ENCODE measurements at places on chromosomes 7 and 10.

GRCh38 chr10:29212597-29212996 is 76.3 kb upstream of the LYZL1 start:
- DNase-seq = no peak

- no peak for DNase-seq
Observed at GRCh38 chr10:4981722-4982471, 18.7 kb downstream of the AKR1C1 start.

DNA sequence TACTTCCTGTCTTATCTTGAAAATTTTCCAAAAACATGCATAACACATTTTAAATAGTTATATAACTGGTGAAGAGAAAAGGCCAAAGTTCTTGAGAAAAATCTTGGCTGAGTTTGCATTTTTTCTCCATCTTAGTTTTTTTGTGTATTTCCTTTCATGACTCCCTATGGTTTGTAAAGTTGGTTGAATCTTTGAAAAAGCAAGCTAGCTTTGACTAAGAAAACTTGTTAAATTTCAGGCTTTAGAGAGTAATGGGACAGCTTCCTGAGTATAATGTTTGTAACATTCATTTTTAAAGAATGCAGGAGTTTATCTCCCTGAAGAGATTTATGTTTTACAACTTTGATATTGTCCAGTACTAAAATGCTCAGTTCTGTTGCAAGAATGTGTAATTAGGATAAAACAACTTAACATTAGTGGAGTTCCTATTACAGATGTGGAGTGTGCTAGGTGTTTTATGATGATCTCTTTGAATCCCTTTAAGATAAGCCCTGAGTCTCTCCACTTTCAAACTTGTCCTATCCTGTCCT is 11.1 kb upstream of the HERPUD2 start:
- DNase-seq = no peak

DNA sequence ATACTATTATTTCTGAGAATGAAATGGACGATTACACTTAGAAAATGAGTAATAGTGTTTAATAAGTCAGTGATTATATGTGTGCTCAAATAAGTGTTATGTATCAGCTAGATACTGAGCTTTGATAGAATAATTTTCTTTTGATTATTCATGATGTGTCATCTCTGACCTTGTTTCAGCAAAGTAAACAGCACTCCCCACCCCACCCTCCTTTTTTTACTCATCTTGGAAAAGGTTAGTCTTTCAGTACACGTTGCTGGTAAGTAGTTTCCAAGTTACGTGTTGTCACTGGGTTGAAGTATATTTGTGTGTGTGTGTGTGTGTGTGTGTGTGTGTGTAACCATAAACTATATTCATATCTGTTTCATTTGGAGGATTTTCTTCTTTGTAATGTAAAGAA is 84.1 kb downstream of the GNAI1 start:
- DNase-seq = no peak

- no peak for DNase-seq
Observed at GRCh38 chr7:70171369-70171920, 573.2 kb downstream of the AUTS2 start.

DNA sequence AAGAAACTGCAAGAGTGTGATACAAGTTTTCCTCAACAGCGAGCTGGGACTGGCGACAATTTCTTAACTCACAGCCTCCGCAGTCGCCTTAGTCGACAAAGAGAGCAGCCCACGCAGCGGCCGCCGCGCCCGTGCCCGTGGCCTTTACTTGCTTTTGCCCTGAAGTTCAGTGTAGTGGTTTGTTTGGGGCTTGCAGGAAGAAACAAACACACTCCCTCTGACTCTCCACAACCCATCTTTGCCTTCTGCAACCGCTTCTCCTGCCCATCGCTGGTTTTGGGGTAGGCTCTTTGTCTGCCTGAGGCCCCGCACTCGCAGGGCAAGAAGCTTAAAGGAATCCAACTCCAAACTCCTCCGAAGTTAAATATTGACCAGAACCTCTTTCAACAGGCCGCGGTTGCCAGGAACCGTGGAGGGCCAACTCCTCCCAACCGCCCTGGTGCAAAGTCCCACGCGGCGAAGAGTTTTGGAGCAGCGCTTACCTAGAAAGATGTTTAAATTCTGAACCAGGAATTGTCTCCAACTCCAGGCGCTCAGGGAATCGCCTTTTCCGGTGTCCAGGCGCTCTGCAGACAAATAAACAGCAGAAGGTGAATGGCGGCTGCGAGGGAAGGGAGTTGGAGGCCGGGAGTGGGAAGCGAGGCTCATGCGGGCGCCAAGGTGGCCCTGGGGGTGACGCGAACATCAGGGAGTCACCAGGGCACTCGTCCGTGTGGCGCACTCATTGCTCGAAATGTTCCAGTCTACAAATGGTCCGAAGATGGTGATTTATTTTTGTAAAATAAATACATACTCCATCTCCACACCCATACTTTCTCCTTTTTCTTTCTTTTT is 8.3 kb downstream of the HOXA4 start:
- DNase-seq = no peak

GRCh38 chr10:124255556-124255955 is 162.2 kb upstream of the CHST15 start:
- DNase-seq = no peak

GRCh38 chr10:128550045-128550444 is 423.8 kb upstream of the MKI67 start:
- DNase-seq = no peak

DNA sequence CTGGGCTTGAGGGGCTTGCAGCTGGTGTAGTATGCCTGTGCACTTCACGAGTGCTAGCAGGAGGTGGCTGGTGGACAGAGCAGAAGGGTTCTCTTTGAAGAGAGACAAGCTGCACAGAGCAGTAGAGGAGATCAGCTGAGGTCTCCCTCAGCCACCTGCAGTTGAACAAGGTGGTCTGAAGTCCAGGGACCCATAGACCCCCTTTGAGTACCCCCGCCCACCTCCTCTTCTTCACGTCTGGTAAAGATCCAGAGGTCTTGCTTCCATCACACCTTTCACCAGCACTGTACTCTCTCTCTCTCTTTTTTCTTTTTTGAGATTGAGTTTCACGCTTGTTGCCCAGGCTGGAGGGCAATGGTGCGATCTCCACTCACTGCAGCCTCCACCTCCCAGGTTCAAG is 157.2 kb downstream of the GFRA1 start:
- no peak for DNase-seq

- DNase-seq = no peak
Observed at GRCh38 chr7:64618785-64619456, 47.0 kb upstream of the ZNF107 start.

DNA sequence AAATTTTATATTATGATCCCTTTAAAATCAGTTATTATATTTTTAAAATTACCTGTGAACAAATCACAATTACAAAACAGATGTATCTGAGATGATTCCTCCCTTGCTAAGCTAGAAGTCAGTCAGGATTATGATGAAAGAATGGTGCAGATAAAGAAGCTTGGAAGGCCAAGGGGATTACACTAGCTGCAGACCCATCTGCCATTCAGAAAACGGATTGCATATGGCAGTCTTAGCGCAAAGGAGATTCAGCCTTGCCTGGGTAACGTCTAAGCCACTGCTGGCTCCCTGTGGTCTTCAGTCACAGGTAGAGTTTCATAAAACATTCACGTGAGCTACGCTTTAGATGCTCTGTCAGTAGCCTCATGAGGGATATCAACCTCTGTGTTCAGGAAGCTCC is 222.2 kb downstream of the POU6F2 start:
- no peak for DNase-seq

DNA sequence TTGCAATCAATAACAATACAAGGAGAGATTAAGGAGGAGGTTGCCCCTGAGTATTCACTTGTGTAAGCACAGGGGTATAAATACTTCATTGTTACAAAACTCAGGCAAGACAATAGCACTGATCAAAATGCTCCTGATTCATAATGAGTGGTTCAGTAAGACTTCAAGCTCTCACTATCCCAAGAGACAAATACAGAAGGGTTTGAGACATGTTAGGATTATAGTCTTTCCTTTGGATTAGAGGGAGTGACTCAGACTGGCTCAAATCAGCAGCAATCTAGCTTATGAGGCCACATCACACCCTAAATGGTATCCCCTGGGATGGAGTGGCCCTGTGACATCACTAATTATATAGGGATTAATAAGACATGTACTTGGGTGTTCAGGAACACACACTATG is 167.2 kb upstream of the HGF start:
- no peak for DNase-seq

DNA sequence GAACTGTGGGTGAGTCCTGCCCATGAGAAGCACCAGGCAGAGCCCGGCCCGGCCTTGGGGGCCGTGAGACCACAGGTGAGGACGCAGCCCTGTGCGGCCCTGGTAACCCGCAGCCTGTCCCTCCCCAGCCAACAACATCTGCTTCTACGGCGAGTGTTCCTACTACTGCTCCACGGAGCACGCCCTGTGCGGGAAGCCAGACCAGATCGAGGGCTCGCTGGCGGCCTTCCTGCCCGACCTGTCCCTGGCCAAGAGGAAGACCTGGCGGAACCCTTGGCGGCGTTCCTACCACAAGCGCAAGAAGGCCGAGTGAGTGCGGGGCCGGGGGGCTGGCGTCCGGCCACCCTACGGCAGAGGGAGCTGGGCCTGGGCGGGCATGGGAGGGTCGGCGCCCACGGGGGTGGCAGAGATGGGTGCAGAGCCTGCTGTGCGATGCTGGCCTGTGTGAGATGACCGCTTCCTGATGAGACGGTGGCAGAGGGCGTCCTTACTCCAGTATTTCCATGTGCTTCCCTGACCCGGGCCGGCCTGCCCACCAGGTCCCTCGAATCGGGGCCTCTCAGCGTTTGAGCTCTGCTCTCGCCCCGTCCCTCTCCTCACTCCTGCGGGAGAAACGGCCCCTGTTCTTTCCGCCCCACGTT is 34.1 kb upstream of the FOXL3 start:
- no peak for DNase-seq

DNA sequence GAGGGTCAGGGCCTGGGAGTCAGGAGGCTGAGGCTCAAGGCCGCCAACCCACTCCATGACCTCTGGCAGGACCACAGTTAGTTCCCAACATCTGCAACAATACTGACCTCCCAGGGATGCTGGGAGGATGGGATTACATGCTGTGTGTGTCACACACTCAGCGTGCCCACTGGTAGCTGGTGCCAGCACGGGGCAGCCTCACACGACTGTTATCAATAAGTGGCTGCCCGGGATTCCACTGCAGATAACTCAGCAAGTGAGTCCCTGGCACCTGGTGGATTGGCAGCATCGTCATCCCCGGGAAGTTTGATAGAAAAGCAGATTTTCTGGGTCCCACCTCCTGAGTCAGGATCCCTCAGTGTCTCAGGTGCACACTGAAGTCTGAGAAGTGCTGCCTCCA is 110.3 kb downstream of the SLIT1 start:
- DNase-seq = no peak

- no peak for DNase-seq
Observed at GRCh38 chr7:114835861-114836260, 86.0 kb upstream of the MDFIC start.

DNA sequence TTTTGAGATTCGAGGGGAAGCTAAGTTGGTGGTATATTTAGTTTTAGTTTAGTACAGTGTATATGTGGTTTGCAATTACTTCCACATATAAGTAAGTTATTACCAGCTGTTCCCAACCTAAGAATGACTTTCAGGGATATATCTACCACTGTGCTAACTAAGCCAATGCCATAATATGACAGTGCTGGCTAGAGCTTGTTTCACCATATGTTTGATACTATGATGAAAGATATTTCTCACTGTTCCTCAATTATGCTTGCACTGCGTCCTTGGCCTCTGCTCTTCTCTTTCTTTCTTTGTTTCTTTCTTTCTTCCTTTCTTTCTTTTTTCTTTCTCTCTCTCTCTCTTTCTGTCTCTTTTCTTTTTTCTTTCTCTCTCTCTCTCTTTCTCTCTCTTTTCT is 113.8 kb upstream of the SKAP2 start:
- no peak for DNase-seq

- DNase-seq = no peak
Observed at GRCh38 chr10:65555192-65555591, 1370.6 kb upstream of the LRRTM3 start.

DNA sequence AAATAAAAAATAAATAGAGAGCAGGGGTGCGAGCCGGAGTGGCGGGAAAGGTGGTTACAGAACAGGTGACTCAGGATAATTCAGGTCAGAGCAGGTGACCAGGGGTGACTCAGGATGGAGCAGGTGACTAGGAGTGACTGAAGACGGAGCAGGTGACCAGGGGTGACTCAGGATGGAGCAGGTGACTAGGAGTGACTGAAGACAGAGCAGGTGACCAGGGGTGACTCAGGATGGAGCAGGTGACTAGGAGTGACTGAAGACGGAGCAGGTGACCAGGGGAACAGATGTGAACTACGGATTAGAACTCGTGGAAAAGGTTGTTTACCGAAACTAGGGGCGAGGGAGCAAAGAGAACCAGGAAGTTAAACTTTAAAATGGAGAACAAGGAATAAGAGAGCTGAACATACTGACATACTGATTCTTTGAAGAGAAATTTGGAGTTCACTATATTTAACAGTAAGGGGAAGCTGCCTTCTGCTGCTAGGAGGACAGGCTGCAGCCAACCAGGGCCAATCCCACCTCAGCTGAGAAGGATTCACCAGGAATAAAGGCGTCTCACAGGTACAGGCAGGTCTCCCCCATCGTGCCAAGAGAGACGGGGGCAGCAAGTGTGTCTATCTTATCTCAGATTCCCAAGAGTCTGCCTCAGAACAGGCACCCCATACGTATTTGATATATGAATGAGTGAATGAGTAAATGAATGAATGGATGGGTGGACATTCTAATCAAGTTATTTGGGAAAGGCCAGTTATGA is 101.3 kb downstream of the CPXM2 start:
- no peak for DNase-seq

DNA sequence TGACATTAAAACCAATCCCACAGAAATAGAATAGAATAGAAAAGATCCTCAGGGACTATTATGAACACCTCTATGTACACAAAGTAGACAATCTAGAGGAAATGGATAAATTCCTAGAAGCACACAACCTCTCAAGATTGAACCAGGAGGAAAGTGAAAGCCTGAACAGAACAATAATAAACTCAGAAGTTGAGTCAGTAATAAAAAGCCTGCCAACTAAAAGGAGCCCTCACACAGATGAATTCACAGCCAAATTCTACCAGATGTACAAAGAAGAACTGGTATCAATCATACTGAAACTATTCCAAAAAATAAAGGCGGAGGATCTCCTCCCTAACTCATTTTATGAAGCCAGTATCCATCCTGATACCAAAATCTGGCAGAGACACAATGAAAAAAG is 220.3 kb upstream of the HPS1 start:
- no peak for DNase-seq

GRCh38 chr7:50687096-50687495 is 95.6 kb downstream of the GRB10 start:
- DNase-seq = no peak

GRCh38 chr7:55432939-55433784 is 68.0 kb downstream of the LANCL2 start:
- DNase-seq = no peak

- no peak for DNase-seq
Observed at GRCh38 chr7:28072876-28073514, 107.6 kb downstream of the JAZF1 start.

DNA sequence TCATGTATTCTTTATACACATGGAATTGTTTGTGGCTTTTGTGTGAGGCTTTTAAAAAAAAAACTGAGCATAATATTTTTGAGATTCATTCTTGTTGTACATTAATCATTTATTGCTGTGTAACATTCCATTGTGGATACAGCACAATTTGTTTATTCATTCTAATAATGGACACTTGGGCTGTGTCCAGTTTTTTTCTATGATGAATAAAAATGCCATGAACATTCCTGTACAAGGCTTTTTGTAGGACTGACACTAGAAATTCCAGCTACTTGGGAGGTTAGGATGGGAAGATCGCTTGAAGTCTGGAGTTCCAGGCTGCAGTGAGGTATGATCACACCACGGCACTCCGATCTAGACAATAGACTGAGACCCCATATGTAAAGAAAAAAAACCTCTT is 254.3 kb upstream of the CACNA2D1 start:
- DNase-seq = no peak

- no peak for DNase-seq
Observed at GRCh38 chr7:39987641-39988347, 37.7 kb downstream of the CDK13 start.

Data from activated gamma-delta T cell (primary cell).